ENCODE measurements at places on chromosomes 12 and 14.
A peak's percentile ranks its signal among the peaks of the same experiment; 100 is the strongest.

DNA sequence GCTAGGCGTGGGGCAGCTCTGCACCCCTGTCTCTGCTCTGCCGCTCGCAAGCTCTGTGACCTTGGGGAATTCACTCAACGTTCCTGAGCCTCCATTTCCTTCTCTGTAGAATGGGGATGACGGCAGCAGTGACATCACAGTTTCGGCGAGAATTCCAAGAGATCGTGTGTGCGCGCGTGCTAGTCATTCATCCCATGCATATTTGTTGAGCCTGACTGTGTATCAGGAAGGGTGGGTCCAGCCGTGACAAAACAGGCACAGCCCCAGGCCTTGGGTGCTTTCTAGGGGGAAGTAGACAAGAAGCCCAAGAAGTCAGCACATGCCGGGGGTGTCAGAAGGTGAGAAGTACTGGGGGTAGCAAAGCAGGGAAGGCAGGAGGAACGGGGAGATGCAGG is 145.6 kb upstream of the NCOR2 start:
- no peak for DNase-seq

- no peak for DNase-seq
Observed at GRCh38 chr12:122243965-122244364, 18.1 kb upstream of the DIABLO start.

GRCh38 chr14:96799489-96800054 is 2.4 kb downstream of the VRK1 start:
- no peak for DNase-seq

GRCh38 chr12:72471806-72472205 is 199.6 kb downstream of the TRHDE start:
- DNase-seq, result no peak

GRCh38 chr12:15214851-15215601 is 6.2 kb downstream of the RERG start:
- no peak for DNase-seq

- peak; percentile 83 for DNase-seq
Observed at GRCh38 chr12:98424726-98425401, 90.5 kb upstream of the TMPO start.

DNA sequence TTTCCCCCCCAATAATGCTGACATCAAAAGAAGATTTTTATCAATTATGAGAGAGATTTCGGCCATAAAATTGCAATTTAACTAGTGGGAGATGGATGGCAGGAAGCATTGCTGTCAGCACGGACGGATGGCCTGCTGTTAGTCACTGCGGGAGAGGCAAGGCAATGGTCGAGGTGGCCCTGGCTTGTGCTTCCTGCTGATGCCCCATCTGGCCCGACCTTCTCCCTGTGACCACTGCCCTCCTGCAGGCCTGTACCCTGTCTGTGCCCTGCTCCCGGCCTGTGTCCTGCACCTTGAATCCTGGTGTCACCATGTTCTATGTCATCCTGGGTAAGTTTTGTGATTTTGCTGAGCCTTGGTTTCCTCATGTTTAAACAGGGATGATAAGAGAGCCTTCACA is 67.6 kb downstream of the ADCK1 start:
- DNase-seq, result no peak

DNA sequence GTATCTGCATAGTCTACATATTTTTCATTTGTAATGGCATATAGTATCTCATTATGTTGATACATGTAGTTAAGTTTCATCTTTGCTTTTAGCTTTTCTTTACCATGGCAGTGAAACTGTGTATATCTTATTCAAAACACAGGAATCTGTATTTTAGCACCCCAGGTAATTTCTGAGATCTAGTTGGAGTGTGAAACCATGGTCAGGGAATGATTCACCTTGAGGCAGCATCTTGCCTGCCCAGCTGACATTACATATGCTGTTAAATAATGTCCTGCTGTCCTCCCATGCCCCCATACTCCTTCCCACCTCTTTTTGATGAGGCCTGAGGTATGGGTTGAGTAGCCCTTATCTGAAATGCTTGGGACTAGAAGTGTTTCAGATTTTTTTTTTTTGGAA is 125.4 kb upstream of the ATF1 start:
- no peak for DNase-seq

GRCh38 chr14:79175671-79176070 is 1005.5 kb downstream of the NRXN3 start:
- DNase-seq, result no peak

- no peak for DNase-seq
Observed at GRCh38 chr14:93045211-93045674, 70.5 kb downstream of the ITPK1 start.

GRCh38 chr14:22997676-22998323 is 12.1 kb downstream of the C14orf93 start:
- DNase-seq, result no peak

- DNase-seq, result peak; percentile 60
Observed at GRCh38 chr12:106841510-106842302, 67.2 kb downstream of the RIC8B start.

- DNase-seq, result no peak
Observed at GRCh38 chr14:53368066-53368465, 214.9 kb upstream of the DDHD1 start.

- DNase-seq, result no peak
Observed at GRCh38 chr12:64558754-64559153, 51.5 kb upstream of the RASSF3 start.

GRCh38 chr14:89088530-89088929 is 264.1 kb downstream of the TTC8 start:
- no peak for DNase-seq

DNA sequence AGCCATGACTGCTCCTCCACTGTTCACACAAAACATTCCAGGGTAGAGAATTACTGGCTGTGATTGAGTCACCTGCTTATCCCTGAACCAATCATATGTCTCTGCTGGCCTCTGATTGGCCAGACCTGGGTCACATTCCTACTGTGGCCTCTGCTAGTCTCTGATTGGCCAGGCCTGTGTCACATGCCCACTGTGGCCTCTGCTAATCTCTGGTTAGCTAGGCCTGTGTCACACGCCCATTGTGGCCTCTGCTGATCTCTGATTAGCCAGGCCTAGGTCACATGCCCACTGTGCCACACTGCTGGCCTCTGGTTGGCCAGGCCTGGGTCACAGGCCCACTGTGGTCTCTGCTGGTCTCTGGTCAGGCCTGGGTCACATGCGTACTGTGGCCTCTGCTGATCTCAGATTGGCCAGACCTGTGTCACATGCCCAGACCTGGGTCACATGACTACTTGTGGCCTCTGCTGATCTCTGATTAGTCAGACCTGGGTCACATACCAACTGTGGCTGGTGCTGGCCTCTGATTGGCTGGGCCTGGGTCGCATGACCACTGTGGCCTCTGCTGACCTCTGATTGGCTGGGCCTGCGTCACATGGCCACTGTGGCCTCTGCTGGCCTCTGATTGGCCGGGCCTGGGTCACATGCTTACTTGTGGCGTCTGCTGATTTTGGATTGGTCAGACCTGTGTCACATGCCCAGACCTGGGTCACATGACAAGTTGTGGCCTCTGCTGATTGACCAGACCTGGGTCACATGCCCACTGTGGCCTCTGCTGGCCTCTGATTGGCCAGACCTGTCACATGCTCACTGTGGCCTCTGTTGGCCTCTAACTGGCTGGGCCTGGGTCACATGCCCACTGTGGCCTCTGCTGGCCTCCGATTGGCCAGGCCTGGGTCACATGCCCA is 251.6 kb downstream of the SLC15A4 start:
- DNase-seq, result no peak

DNA sequence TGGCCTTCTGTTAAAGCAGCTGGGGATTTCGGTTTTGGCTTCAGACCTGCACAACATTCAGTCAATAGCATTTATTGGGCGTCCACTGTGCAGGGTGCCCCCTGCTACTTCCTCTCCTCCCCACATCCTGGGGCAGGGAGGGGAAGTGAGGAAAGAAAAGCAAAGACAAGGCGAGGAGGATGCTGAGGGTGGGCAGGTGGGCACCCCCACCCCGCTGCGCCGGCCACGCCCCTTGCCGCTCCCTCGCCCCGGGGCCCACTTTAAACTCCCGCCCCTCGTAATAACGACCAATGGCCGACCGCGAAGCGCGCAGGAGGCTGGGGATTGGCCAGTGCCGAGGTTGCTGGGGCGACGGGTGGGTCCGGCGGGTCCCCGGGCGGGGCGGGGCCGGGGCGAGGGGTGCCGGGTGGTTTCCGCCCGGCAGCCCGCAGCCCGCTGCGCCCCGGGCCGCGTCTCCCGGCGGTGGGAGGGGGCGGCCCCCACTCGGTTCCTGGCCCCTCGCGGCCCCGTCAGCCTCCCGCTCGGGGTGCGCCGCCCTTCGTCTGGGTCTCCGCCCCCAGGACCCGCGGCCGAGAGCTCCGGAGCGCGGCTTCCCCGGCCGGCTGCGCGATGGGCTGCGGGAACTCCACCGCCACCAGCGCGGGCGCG is at the start of gene C12orf75:
C12orf75 (plus strand) TSS at position 409 of the 648 bp plus-strand sequence; CDS start at position 610, 201 bp downstream.
- peak; percentile 56 for DNase-seq

- no peak for DNase-seq
Observed at GRCh38 chr14:29354486-29354885, 573.2 kb downstream of the PRKD1 start.

- DNase-seq, result no peak
Observed at GRCh38 chr14:60251877-60252276, 2.9 kb downstream of the PPM1A start.

GRCh38 chr14:105093038-105093430 is 27.8 kb upstream of the GPR132 start:
- peak; percentile 32 for DNase-seq

DNA sequence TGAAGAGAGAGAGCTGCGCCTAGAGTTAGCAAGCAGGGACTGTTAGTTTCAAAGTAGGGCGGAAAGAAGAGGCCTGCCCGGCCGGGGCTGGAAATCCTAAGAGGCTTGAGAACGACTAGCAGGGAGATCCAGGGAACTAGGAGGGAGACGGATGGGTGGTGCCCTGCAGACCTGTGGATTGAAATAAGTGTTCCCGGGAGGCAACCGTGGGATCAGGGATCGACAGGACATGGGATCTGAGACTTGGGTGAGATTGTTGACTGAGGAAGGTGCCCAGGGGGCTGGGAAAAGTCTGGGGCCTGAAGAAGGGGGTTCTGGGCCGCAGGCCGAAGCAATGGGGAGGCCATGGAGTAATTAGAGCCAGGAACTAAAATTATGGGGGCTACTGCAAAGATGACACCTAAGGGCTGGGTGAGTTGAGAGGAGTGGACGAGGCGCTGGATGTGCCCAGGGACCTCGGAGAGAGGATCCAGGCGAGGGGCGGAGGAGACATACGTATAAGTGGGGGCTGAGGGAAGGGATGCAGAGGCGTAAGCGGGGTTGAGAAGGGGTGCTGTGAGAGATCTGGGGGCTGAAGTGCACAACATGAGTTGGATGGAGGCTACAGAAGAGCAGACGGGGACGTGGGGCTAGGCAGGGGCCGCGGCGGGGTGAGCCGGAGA is 635 bp downstream of the LTA4H start:
- DNase-seq, result no peak

- DNase-seq, result no peak
Observed at GRCh38 chr12:98612696-98613334, 19.3 kb downstream of the SLC25A3 start.

- DNase-seq, result no peak
Observed at GRCh38 chr12:12546314-12546772, 16.3 kb downstream of the DUSP16 start.

- DNase-seq, result no peak
Observed at GRCh38 chr12:111122458-111122878, 202.1 kb upstream of the MYL2 start.

DNA sequence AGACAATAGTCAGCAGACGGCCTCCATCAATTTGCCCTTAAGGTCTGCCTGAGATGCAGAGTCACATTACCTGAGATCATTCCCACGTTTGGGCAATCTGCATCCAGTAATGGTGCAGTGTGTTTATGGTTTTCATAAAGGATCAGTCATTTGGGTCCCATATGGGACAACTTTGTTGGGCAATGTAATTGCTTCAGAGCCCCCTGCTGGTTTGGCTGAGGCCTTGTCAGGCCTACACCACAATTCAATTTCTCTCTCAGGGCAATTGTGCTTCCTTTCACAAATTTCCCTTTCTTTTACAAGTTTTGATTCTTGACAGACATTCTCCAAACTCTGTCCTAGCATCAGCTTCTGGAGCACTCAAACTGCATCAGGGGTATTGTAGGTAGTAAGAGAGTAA is 191.2 kb upstream of the SSTR1 start:
- DNase-seq, result no peak

GRCh38 chr14:95896498-95897135 is 20.0 kb downstream of the TUNAR start:
- no peak for DNase-seq

GRCh38 chr14:96581026-96581425 is 78.8 kb downstream of the PAPOLA start:
- DNase-seq, result no peak

GRCh38 chr14:103196716-103197115 is 73.5 kb downstream of the TNFAIP2 start:
- no peak for DNase-seq

DNA sequence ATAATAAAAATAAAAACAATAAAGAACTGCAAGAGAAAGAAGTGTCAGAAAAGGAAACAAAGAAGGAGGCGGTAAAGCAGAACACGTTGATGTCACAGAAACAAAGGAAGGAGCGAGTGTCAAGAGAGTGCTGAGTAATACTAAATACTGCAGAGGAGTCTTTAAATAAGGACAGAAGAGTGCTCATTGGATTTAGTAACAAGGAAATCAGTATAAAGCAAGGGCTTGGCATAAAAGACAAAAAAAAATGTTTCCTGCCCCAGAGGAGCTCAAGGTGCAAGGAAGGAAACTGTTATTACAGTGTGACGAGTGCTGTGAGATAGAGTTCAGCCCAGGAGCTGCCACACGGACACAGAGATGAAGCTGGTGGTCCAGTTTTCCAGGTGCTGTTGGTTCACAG is 8.4 kb upstream of the TUBA1A start:
- no peak for DNase-seq

Measured in kidney capillary endothelial cell (primary cell).